Foreskin melanocyte (primary cell): ENCODE measurements at places on chromosomes 5 and 9.
A peak's percentile ranks its signal among the peaks of the same experiment; 100 is the strongest.

DNA sequence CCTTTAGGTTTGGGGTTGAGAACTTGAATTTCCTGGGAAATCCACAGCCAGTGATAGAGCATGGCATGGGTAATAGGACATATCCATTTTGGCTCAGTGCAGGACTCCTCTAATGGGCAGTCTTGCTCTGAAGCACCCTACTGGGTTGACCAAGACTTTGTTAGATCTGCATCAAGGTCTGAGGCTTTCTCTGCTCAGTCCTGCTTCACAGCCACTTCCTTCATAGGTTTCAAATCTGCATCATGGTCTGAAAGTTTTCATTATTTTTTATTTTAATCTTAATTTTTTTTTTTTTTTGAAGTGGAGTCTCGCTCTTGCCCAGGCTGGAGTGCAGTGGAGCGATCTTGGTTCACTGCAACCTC is 36.5 kb downstream of the KIF2A start:
- DNase-seq: no peak

GRCh38 chr9:73446306-73446705 is 294.6 kb downstream of the ANXA1 start:
- DNase-seq: no peak

- DNase-seq: no peak
Observed at GRCh38 chr5:34555699-34556508, 100.2 kb upstream of the RAI14 start.

DNA sequence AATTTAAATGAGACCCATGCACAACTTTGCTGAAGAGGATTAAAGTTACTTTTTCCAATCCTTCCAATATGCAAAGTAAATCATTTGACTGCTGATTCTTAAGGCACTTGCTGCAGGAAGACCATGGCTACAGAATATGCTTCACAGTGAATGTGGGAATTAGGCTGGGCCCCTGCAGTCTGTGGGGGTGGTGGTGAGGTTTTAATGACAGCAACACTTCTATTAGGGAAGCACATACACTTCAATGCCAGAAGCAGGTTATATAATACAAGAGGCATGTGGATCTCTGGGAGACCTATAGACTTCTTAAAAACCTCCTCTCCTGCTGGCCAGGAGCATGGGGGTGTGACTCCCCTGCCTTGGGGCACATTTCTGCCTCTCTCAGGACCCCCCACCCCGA is 124.5 kb upstream of the KLF9 start:
- no peak for DNase-seq

GRCh38 chr9:105188746-105189145 is 55.7 kb upstream of the SLC44A1 start:
- DNase-seq: no peak

- DNase-seq: no peak
Observed at GRCh38 chr5:72265032-72265877, 54.8 kb downstream of the MRPS27 start.

GRCh38 chr5:31944684-31945445 is 229.3 kb downstream of the GOLPH3 start:
- DNase-seq: no peak

DNA sequence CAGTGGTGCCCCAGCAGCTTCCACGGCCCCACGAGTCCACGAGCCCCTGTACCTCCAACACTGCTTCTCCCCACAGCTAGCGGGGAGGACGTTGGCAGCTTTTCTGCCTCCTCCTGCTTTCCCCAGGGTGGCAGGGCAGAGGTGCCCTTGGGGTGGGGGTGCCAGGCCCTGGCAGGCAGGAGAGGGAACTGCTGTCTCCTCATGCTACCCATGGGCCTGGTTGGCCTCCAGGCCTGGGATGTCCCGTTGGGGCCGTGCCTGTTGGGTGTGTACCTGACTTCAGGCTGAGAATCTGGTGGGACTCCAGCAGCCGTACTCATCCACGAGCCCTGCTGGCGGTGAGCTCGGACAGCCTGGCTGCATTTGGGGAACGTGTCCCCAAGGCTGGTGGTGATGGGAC is 27.3 kb downstream of the RXRA start:
- DNase-seq: no peak

- DNase-seq: no peak
Observed at GRCh38 chr5:176762489-176762888, 47.9 kb upstream of the UNC5A start.

DNA sequence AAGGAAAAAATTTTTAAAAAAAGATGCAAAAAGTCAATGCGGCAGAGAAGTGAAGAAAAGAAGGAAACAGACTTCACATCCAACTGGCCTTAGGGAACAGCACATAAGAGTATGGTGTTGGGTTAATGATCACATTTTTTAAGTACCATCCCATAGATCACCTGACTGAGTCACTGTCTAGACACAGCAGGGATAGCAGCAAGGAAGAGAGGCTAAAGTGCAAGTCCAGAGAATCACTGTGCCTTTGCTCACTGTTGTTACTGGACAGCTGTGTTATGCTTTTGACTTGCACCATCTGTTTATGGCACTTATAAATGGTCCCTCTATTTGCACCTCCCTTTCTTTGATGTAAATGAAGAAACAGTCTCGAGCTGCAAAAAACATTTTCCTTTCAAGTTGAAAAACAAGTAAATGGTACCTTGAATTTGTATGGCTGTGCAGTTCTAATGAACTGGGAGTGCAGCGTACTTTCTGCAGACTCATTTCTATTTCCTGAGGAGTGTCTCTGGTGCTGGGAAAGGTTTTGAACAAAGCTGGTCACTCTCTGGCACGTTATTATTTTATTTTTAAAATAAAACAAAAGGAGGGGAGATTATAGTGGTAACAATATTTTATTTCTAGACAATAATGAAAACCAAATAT is 84.2 kb downstream of the TRPM6 start:
- no peak for DNase-seq

- DNase-seq: no peak
Observed at GRCh38 chr5:150138551-150139265, 16.9 kb downstream of the PDGFRB start.

DNA sequence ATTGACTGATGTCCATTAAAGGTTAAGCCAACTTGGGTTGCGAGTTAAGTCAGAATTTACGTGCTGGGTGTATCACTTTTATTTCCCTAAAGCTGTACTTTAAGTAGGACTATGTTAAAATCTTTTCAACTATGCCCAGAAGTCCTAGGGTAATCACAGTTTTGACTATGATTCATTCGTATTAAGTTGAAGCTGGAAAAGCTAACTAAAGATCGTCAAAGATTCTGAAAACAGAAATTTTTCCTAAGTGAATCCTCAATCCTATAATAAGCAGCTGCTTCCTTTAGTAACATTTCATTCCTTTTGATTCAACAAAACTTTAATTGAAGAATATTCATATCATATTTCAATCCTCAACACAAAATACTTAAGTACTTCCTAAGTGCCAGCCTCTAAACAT is 460.4 kb downstream of the ACTL7B start:
- DNase-seq: no peak

DNA sequence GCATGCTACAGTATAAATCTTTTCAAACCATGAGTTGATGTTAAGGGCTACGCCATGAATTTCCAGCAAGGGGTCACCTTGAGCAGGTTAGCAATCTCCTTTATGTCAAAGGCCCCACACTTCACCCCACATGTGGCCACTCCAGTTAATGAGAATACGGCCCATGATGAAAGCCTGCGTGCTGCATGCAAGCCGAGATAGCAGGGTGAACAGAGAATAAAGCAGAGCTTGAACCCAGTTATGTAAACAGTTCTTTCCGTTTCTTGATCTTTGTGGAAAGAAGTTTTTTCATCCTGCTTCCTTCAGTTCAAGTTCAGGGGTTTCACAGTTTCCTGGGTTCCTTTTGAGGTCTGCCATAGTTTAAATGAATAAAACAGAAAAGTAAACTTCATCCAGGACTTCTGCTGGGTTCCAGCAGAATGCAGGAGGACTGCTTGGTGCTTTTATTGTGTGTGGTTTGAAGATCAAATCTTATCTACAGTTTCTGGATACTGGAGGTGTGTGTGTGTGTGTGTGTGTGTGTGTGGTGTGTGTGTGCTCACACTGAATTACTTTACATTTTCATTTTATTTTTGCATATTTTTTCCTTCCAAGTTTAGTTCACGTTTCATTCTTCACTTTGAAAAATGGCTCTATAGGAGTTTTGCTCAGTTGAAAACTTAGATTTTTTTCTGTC is 87.1 kb downstream of the HMHB1 start:
- DNase-seq: no peak

DNA sequence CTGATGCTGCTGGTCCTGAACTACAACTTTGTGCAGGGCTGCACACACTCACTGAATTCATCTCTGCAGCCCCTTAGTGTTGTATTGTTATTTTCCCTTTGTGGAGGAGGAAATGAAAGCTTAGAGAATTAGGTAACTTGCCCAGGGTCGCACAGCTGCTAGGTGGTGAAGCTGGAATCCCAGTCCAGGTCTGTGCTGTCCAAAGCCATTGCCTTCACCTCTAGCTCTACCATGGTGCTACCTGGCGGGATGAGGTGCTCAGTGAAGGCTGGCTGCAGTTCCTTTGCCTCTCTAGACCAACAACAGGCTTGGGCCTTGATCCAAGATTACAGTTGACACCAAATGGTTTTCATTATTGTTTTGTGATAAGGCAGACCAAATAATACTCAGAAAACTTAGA is 177.8 kb upstream of the PITX1 start:
- DNase-seq: no peak

GRCh38 chr5:96856371-96856770 is 19.9 kb upstream of the ERAP2 start:
- DNase-seq: no peak

- peak; percentile 81 for DNase-seq
Observed at GRCh38 chr5:132385326-132386105, 16.0 kb downstream of the SLC22A5 start.

- DNase-seq: peak; percentile 33
Observed at GRCh38 chr5:116778032-116778431, 203.4 kb upstream of the SEMA6A start.

DNA sequence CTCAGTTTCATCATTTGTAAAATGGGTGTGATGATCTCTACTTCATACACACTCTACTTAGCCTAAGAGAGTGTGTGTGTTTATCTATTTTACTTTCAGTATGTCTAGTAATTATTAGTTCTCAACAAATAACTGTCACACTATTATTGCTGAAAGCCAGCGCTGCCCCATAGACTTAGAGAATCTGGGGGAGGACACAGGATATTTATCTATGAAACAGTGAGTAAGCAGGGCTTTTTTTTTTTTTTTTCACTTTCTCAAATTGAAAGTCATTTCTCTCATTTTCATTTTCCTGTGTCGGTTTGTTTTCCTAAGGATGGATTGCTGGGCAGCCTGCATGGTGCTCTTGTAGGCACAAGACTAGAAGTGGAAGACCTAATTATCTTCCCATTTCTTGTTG is 248.4 kb upstream of the RPS23 start:
- DNase-seq: no peak

DNA sequence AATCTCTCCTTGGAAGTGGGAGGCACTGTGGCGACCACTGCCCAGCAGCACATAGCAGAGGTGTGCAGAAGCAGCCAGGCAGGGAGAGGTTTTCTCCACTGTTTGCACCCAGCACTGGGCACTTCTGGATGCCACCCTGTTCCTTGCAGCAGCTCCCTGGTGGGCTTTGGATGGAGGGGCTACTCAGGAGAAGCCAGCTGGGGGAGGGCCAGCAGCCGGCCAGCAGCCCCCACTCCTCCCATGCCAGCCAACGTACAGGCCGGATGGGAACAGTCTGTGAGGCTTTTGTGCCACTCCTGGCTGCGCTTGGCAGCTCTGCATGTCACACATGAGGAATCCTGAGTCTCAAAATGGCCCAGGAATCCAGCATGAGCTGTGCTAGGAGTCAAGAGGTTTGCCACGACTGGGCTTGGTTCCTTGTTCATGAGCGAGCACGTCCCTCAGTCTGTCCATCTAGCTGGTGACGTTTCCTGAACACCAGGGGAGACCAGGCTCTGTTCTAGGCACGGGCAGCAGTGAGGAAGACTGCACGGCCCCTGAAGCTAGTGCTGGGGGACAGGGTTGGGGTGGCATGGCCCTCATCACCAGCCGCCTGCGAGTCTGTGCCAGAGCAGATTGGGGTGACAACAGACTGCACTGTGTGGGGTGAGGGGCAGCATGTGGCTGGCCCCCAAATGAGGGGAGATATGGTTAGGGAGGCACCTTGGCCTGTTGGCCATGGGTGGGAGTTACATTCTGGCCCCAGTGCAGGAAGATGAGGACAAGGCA is 10.1 kb downstream of the PHF2 start:
- DNase-seq: no peak
